Stimulated activated CD8-positive, alpha-beta memory T cell treated with anti-CD3 and anti-CD28 coated beads, Interleukin-15, amount 100 ng/mL, for 1 hour (primary cell): ENCODE measurements at places on chromosomes 6 and 20.

- DNase-seq = no peak
Observed at GRCh38 chr6:54633601-54634000, 213.0 kb upstream of the FAM83B start.

DNA sequence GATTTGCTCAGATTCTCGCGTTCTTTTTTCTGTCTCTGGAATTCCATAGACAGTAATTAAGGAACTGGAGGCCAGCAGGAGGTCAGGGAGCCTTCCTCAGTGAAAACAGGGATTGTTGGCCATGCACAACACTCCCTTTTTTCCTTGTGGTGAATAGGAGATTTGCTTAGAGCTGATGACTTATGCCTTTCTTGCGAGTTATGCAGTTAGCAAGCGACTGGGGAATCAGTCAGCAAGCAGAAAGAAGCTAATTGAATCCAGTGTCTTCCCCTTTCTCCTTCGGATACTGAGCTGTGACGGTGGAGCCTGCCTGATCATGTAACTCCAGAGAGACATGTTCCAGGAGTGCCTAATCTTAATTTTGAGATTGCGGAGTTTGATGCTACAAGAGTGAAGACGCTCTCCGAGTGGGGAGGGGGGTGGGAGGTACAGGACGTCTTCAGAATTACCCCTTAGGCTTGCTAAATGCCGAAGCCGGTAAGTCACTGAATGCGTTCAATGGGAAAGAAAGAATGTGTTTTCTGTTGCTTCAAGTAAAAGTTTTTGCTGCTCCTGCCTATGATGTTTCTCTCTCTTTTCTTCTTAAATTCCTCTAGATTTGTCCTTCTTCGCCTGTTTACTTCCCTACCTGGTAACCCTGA, 165.9 kb downstream of the SASH1 start:
- no peak for DNase-seq

GRCh38 chr6:73525546-73526330, 4.9 kb upstream of the EEF1A1 start:
- no peak for DNase-seq

DNA sequence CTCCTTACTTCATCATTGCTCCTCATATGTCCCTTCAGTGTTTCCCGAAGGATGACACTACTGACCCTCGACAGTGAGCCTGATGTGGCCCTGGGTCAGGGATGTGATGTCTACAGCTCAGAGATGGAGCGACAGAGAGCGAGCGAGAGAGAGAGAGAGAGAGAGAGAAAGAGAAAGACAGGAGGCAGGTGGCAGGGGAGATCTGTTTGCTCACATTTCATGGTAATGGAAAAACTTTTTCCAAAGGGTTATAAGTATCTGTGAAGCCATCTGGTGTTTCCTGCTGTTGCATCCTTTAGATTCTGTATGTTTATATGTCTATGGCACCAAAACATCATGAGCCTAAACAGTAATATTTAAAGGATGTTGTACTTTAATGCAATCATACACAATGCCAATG, 77.2 kb downstream of the PPP1R3G start:
- DNase-seq = no peak

GRCh38 chr6:120489941-120490340, 844.3 kb downstream of the TBC1D32 start:
- DNase-seq = no peak

- no peak for DNase-seq
Observed at GRCh38 chr6:73121421-73121993, 103.8 kb downstream of the KHDC1L start.

GRCh38 chr20:22426772-22427171, 157.6 kb downstream of the FOXA2 start:
- no peak for DNase-seq

DNA sequence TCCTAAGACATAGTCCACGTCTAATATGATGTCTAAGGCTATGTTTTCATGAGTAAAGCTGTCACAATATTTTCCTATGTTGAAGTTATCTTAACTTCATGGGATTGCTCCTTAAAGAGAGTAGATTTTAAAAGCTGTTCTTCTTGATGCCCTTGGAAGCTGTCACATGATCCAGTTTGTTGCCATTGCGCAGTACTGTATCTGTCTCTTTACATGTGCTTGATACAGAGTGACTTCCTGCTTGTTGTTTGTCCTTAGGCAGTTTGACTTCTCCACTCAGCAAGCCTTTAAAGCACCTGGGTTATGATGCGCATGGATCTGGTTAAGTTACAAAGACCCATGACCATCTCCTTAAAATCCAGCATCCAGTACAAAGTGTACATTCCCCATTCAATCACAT, 85.4 kb downstream of the CDYL start:
- DNase-seq = no peak

- no peak for DNase-seq
Observed at GRCh38 chr6:40992746-40993145, 46.3 kb downstream of the UNC5CL start.

DNA sequence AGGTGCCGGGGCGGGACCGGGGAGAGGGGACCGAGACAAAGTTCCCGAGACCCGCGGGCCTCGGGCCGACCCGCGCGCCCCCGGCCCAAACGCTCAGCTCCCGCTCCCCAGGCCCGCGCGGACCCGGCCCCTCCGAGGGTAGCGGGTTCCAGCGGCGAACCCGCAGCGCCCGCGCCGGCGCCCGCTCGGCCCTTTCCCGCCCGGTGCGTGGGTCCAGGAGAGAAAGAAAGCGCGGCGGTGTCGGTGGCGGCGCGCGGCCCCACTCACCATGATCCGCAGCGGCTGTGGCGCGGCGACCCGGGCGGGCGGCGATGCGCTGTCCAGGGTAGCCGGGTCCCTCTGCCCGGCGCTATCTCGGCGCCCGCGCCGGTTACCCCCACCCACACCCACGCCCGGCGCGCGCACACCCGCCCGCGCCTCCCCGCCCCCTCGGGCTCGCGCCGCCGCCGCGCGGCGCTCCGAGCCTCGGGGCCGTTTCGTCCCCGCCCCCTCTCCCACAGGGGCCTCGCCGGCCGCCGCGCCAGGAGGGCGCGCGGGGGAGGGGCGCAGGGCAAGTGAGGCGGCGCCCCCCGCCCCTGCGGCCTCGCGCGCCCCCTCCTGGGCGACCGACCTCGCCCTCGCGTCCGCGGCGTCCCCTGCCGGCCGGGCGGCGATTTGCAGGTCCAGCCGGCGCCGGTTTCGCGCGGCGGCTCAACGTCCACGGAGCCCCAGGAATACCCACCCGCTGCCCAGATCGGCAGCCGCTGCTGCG, at the start of gene ELOVL2:
Gene ELOVL2, minus strand, starts transcription at position 345 of the 751 bp plus-strand sequence. Its CDS starts 75 bp downstream, at position 270.
- no peak for DNase-seq

- no peak for DNase-seq
Observed at GRCh38 chr20:44084891-44085290, 102.1 kb downstream of the JPH2 start.

DNA sequence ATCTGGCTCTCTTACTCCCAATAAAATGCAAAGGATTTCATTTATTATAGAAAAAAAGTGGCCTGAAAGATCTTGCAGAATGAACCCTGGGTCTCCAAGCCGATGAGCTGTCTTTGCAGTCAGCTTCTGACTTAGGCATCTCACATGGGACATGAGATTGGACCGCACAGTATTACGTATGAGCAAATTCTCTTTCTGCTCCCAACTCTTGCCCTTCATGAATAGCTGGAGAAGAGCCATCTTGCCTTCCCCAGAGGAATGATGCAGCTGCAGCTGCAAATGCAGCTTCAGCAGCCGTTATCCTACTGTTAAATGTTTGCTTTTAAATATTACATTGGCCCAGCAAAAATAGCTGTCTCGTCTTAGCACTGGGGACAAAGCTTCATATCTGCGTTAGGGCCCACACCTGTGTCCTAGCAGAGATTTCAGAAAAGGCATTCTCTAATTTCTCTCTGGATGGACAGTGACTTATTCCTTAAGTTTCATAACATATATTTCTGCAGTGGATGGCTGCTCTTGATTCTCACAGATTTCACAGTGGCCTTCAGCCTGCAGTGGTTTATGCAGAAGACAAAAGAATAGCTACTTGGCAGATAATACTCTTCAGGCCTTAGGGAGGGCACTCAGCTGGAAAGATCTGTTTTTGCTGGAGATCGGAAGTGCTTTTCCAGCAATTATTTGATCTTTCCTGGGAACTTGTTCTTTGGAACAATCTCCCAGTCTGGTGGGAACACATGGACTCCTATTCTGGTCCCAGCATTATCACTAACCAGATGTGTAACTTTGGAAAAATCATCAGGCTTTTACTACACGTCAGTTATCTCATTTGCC, 129.2 kb downstream of the FYN start:
- no peak for DNase-seq

- no peak for DNase-seq
Observed at GRCh38 chr6:15200087-15200486, 45.8 kb upstream of the JARID2 start.

DNA sequence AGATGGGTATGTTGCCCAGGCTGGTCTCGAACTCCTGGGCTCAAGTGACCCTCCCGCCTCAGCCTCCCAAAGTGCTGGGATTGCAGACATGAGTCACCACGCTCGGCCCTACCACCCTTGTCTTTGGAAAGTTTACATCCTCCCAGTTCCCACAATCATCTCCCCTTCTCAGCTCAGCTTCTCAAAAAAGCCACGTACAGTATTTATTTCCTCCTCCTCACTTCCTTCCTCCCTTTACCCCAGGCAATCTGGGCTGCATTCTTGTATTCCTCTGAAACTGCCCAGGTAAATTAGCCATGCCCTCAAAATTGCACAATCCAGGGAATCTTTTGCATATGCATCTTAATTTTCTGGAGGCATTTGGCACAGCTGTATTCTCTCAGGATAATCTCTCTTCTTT, 7.4 kb upstream of the SLC23A2 start:
- DNase-seq = no peak

- DNase-seq = no peak
Observed at GRCh38 chr6:159989492-159990480, 20.9 kb downstream of the IGF2R start.

DNA sequence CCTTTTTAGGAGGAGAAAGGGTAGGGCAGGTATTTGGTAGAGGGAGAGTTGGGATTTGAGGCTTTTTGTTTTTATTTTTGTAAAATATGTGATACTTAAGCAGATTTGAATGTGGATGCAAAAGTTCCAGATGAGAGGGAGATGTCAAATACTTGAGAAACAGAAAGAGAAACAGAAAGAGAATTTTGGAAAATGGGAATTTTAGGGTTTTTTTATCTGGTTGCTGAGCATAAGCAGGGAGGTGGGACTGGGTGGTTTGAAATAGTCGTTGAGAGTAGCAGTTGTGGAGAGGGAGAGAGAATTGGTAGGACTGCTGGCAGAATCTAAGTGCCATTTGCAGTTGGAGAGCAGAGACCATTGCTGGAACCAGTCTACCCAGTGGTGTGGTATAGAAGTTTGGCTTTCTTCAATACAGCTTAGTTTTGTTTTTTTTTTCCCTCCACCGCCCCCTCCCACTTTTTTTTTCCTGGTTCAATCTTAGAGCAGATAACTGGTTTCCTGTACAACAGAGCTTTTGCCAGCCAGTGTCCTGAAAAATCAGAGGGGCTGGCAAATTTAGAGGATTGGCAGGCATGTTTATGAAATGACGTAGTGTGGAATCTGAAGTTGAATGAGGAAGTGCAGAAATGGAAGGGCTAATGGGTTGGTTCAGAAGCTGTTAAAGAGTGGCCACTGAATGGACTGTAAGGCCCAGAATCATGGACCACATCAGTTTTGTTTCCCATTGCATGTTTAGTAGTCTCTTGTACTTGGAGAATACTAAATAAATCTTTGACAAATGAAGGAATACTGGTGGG, 68.7 kb downstream of the ATRN start:
- no peak for DNase-seq

DNA sequence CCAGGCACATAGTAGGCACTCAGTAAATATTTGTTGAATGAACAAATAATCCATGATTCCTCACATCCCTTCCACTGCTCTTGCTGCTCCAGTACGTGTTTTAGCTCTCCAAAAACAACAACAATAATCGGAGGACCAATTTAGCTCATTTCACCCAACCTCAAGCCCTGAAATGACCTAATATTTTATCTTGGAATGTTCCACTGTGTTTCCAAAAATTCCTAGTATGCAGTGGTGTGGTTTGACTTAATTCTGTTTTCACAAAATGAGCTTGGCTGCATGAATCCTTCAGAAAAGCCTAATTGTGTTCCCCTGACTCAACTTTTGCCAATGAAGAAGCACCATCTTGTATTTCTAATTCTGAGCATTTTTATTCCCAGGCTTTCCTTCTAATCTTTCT, 168.0 kb upstream of the PHACTR1 start:
- no peak for DNase-seq

DNA sequence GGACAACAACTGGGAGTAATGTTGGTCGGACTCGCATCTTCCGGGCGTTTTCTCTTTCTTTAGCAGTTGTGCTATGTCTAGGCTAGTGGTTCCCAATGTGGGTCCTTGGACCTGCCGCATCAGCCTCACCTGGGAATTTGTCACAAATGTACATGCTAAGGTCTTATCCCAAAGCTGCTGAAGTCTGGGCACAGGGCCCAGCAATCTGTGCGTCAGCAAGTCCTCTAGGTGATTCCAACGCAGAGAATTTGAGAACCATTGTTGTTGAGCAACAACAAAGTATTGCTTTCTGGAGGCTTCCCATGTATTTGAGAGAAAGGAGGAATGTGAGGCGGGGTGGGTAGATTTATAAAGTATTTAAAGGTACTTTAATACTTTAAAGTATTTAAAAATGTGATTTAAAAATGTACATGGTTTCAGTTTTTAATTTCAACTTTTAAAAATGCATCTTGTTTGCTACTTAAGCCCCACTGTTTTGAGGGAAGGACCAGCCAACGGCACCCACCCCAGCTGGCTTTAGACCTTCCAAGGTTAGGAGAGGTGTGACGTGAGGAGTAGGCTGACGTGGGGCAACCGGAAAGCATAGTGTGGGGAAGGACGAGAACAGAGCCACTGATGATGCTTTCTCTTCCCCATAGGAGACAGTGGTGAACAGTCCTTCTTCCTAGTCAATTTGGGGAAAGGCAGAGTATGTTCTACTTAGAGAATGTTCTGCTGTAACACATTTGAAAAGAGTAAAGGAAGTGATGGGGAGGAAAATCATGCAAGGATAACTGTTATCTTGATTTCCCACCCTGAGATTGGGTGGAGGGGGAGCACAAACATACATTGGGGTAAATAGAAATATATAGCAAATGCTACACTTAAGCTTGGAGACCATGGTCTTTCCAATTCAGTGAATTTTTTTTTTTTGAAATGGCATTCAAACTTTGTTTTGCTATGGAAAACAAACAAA, 4.3 kb downstream of the UST start:
- DNase-seq = no peak

DNA sequence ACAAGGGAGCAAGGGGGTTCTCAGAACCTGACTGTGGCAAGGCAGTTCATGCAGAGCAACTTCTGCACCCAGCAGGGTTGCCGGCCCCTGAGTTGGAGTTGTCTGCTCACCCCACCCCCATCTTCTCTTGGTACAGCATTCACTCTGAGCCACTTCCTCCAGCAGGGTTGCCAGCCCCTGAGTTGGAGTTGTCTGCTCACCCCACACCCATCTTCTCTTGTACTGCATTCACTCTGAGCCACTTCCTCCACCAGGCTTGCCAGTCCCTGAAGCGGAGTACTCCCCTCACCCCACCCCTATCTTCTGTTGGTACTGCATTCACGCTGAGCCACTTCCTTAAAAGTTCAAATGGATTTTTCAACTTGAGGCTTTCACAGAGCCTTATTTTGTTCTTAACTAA, 79.7 kb upstream of the SYNDIG1 start:
- no peak for DNase-seq

GRCh38 chr6:51613558-51613957, 473.9 kb downstream of the PKHD1 start:
- DNase-seq = no peak
